ENCODE measurements at places on chromosomes 5 and 9.

DNA sequence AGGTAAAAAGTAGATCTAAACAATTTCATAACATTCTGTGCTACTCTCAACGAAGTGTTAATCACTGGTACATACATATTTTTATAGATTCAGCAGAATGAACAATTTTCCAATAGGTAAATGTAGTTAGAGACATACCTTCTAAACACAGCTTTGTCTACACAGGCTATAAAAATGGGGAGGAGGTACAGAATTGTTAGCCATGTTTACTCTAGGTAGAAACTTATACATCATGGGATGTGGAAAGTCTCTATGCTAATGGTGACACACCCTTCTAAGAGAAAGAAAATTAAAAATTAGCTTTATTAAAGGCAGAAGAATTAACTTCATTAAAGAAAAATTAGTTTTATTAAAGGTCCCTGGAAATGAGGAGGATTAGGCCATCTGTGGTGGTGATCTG is 11.8 kb downstream of the C5orf63 start:
- no peak for DNase-seq

- DNase-seq = no peak
These were observed 18.7 kb downstream of the HSD17B4 start for GRCh38 chr5:119470851-119471451.

- no peak for DNase-seq
These were observed 535.3 kb downstream of the EFNA5 start for GRCh38 chr5:107135391-107135790.

GRCh38 chr5:35921930-35922329 is 16.5 kb downstream of the CAPSL start:
- no peak for DNase-seq

- no peak for DNase-seq
These were observed 34.0 kb upstream of the AFAP1L1 start for GRCh38 chr5:149237662-149238061.

GRCh38 chr5:123207081-123207537 is 118.1 kb downstream of the PRDM6 start:
- DNase-seq = no peak

DNA sequence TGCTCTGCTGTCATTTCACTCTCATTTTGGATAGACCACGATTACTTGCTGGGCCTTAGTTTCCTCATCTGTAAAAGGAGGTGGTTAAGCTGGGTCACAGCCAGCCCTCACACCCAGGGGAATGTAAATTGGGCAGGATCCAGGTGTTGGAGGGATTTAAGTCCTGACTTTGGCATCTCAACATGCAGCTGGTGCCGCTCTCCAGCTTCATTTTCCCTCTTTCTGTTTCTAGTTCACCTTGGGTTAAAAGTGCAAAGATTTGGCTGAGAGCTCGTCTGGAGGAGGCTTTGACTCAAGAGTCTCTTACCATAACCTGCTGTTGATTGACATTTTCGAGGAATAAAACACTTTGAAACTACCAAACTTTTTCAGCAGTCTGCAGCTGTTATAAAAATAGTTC is 144.3 kb upstream of the DHFR start:
- DNase-seq = no peak
